Effector memory CD8-positive, alpha-beta T cell (primary cell): ENCODE measurements at places on chromosomes 1 and 21.

DNA sequence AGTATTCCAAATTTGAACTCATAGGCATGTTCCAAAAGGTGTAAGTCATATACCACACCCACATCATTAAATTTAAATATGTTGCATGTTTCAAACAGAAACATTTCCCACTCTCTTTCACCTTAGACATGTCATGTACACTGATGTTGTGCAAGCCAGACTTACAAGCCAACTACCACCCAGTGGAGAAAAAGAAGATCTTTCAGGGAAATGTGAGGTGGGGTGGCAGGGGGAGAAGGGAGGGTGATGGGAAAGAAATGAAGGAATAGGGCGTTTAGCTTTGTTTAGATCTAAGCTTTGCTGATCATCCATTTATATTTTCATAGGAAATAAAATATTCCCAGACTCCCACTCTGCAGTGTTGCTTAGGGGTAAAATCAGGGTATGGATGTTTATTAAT is 1.6 kb downstream of the NEGR1 start:
- no peak for DNase-seq

GRCh38 chr1:205339197-205339702 is 17.5 kb downstream of the KLHDC8A start:
- no peak for DNase-seq

- DNase-seq = no peak
Measured at GRCh38 chr1:236129306-236129705, 13.0 kb upstream of the GPR137B start.

DNA sequence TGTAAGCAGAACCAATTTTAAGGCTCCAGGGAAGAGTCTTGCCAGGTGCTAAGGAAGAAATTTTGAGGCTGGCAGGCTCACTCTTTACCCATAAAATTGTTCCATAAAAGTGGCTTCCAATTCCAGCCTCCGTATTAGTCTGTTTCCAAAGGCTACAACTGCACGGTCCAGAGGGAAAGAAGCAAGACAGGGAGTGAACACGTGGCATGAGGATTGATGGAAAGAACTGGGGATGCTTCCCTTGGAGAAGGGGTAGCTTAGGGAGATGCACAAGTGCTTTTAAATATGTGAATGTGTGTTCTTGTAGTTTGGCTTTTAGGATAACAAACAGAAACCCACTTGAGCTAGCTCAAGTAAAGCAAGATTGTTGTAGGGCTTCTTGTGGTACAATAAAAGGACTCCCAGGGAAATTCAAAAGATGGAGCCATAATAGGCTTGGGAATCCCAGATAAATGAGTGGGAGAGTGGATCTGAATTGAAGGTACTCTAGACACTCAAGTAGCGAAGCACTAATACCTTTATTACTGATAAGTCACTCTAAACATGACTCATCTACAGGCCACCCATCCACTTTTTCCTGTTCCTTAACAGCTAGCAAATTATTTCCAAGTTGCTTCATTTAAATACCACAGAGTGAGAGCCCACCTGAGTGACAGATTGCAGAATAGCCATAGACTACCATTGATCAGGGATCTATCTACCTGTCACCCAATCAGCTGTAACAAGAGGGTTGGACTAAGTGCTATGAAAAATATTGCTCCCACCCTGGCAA is 34.8 kb upstream of the NPL start:
- DNase-seq = no peak

DNA sequence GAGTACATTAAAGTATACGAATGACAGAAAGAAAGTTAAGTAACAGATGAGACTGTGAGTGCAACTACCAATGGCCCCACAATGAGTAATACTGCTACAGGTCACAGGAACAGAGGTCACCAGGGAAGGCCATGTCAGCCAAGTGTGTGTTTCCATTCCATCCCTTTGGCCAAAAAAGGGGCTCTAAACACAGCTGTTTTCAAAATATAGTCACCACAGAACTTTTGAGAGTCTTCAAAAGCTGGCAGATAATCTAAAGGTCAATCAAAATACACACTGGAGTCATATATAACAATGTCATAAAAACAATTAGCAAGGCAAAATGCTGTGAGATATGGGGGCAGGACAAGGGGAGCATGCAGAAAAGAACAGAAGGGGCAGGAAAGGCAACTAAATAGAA is 10.2 kb downstream of the USP24 start:
- DNase-seq = no peak

DNA sequence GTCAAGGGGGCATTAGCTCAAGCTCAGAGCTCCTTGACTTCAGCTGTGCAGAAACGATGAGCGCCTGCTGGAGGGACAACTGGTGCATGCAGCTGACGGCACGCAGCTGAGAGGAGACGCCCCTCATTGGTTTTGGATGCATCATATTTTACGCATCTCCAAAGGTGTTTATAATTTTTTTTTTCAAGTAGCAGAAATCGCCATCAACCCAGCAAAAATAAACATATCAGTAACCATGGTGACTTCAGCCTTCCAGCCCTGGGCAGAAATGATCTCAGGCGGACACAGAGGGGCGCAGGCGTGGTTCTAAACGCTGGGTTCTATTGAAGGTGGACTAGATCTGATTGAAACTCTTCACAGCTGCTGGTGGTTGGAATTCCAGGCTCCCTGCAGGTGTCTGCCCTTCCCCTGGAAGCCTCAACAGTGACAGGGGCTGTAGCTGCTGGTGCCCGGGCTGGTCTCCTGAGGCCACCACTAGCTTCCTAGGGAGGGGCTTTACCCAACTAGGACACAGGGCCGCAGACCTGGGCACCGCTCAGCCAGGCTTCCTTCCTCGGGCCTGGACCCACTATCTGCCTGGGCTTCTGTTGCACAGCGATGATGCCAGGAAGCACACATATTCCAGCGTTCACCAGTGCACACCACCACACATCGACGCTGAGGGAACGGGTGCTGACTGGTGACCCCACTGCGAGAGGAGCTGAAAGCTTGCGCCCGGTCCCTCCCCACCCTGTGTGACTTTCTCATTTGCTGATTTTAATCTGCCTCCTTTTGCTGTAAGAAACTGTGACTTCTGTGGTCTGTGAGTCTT is 63.7 kb upstream of the ABCG1 start:
- DNase-seq = no peak

- DNase-seq = no peak
Measured at GRCh38 chr1:48677306-48678287, 99.1 kb downstream of the BEND5 start.

- DNase-seq = peak; percentile 0
Measured at GRCh38 chr1:66503841-66504470, 30.0 kb upstream of the SGIP1 start.

- DNase-seq = no peak
Measured at GRCh38 chr1:8941906-8942305, 3.8 kb upstream of the CA6 start.

- DNase-seq = no peak
Measured at GRCh38 chr1:3651026-3651929, 1.0 kb upstream of the TP73 start.

- DNase-seq = no peak
Measured at GRCh38 chr21:44279354-44280260, 6.1 kb upstream of the AIRE start.

- no peak for DNase-seq
Measured at GRCh38 chr1:211632117-211632807, 43.2 kb downstream of the NEK2 start.

DNA sequence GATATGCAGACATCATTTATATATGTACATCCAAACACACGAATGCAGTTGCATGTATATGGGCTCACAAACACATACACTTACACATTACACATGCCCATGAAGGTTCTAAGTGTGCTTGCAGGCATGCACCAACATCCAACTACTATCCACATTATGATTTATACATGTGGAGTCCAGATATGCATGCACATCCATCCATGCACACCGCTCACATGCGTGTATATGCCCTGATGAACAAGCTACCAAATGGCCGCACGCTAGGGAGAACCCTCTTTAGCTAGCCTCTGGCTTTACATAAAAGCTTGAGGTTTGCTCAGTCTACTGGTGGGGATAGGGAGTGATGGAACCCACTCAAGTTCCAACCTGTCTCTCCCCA is 8.5 kb downstream of the GPR3 start:
- DNase-seq = no peak

- no peak for DNase-seq
Measured at GRCh38 chr1:208129060-208129459, 115.1 kb downstream of the PLXNA2 start.

GRCh38 chr1:72371259-72372035 is 89.1 kb upstream of the NEGR1 start:
- no peak for DNase-seq

DNA sequence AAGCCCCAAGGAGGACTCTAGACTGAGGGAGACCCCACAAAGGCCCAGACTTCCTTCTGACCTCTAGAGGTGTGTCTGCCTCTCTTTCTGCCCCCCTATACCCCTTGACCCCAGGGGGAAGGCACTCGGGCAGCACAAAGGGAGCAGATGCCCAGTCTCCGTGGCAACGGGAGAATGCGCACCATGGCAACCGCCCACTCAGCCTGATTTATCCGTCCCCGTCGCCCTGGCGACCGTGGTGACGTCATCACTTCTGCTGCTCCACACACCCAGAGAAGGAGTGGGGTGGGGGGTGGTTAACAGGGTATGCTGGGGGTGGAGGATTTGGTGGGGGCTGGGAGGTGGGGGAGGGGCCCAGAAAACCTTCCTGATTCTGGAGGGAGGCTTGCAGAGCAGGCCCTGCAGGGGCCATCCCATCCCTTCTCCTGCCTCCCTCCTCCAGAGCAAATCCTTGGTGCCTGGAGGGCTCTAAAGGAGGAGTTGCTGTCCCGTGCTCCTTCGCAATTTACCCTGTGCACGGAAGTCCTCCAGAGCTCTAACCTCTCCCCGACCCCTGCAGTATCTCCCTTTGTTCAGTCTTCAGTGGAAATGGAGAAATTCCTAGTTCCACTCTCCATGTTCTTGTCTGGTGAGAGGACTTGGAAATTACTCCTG is 6.3 kb downstream of the CELF3 start:
- DNase-seq = no peak

- DNase-seq = no peak
Measured at GRCh38 chr21:30072496-30072895, 94.1 kb downstream of the CLDN17 start.

GRCh38 chr1:78045926-78046778 is at the start of gene GIPC2:
Gene GIPC2 (plus strand): TSS chr1:78045966. CDS start chr1:78046095, 129 bp downstream.
- no peak for DNase-seq

GRCh38 chr1:181160998-181161870 is 72.7 kb downstream of the IER5 start:
- no peak for DNase-seq

- DNase-seq = peak; percentile 98
Measured at GRCh38 chr1:53238197-53239155, at the start of gene MAGOH. Gene MAGOH (minus strand): TSS chr1:53238518. CDS start chr1:53238448, 70 bp downstream.

DNA sequence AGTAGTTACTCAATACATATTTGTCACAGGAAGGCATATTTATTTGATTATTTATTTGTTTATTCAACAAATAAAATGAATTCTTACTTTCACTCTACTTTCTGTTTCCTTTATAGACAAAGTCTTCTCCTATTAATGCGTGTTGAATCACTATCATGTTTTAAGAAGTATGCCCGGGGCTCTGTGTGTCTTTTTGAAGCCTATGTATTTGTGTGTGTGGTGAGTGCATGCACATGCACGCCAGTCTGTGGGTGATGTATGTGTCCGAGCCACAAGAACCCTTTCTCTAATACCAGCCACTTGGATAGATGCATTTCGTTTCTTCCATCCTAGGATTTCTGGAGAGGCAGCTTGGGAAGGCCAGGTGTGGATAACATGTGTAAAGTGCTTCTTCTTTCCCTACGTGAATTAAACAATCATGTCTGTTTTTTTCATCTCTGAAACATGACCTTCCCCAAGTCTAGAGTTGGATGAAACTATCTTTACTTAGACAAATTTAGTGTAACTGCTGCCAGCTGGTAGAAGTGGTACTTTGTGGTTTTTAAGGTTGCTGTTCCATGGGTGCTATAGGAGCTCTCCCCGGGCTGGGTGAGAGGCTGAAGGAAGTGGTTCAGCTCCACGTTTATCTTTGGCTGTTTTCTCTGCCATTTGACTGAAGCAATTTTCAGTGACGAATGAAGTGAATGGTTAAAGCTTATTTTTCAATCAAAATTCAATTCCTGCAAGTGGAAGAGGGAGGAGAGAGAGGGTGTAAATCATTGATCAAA is 46.8 kb upstream of the PPM1J start:
- no peak for DNase-seq

DNA sequence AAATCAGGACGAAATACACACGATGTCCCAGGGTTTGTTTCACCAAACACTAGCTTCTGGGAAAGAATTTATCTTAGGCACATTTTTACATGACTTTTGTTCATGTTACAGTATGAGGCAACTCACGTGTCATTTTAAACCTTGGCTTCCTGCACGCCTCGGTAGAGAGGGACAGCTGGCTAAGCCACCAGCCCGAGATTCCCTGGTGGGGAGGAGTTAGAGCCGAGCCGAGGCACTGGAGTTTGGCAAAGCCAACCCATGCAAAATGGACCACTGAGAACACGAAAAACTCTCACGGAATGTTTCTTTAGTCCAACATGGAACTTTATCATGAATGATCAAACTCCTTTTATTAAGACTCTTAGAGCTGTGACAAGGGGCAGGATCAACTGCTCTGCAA is 240.0 kb downstream of the DYRK1A start:
- no peak for DNase-seq

DNA sequence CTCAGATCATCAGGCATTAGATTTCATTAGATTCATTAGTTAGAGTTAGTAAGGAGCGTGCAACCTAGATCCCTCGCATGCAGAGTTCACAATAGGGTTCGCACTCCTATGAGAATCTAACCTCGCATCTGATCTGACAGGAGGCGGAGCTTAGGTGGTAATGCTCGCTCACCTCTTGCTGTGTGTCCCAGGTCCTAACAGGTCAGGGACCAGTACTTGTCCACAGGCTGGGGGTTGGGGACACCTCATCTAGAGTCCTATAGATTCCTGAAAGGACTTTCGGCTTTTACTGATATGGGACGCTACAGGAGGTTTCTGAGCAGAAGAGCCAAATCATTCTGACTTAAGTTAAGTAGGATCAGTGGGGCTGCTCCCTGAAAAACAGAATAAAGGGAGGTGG is 91.4 kb downstream of the AKT3 start:
- DNase-seq = no peak

- no peak for DNase-seq
Measured at GRCh38 chr1:223140611-223141405, 2.2 kb downstream of the TLR5 start.

GRCh38 chr1:12384836-12385456 is 155.1 kb downstream of the VPS13D start:
- DNase-seq = no peak

DNA sequence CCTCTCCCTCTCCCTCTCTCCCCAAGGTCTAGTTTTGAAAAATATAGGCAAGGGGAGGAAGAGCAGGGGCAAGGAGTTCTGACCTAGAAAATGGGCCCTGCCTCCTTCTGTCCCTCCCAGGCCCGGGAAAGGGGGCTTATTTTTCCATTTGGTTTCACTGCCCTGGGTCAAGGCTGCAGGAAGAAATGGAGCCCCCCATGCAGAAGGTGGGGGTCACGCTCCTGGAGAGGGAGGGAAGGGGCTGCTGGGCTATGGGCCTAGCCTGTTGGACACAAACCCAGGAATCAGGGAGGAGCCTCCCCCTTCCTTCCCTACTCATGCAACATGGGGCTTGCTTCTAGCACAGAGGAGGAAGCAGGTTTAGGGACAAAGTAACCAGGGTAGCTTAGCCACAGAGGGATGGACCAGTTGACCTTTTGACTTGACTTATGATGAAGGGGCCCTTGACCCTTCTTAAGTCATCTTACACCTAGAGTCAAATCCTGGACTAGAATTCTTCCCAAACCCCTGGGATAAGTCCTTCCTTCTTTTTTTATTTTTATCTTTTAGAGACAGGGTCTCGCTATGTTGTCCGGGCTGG is 70.4 kb upstream of the SSBP3 start:
- DNase-seq = no peak

- no peak for DNase-seq
Measured at GRCh38 chr1:170134521-170134920, 11.2 kb upstream of the NTMT2 start.

GRCh38 chr1:57086154-57086553 is 120.3 kb upstream of the C8B start:
- DNase-seq = no peak
